ENCODE measurements at places on chromosomes 1 and 21.

GRCh38 chr1:119308130-119308700 lies 60.4 kb upstream of the HAO2 start:
- DNase-seq = no peak

GRCh38 chr1:241518476-241519307 lies 863 bp downstream of the FH start:
- no peak for DNase-seq

GRCh38 chr1:150970808-150971582 lies 3.6 kb downstream of the CERS2 start:
- DNase-seq = peak; percentile 47

DNA sequence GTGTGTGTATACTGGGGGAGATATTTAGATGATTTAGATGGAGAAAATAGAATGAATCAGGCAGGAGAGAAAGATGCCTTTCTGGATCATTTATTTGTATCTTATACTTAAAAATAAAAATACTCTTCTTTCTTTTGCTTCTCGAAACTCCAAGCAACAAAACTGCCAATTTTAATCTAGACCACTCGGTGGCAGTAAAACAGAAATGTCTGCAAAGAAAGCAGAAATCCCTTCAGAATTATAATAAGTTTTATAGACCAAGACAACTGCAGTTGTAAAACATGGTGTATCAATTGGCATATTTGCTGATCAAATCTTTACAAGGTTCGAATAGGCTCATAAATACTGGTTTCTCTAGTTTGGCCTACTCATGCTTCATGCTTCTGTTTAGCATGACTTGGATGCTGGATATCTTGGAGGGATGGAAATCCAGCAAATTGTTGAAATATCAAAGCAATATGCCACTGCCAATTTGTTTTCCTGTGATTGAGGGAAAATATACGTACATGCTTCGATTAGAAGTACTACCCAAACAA lies 15.1 kb upstream of the C1orf87 start:
- DNase-seq = peak; percentile 35

Measured in astrocyte of the hippocampus (primary cell).